ENCODE measurements at places on chromosomes 7 and 10.

- peak; percentile 69 for DNase-seq
Measured at GRCh38 chr7:42932811-42933591, 825 bp downstream of the MRPL32 start.

DNA sequence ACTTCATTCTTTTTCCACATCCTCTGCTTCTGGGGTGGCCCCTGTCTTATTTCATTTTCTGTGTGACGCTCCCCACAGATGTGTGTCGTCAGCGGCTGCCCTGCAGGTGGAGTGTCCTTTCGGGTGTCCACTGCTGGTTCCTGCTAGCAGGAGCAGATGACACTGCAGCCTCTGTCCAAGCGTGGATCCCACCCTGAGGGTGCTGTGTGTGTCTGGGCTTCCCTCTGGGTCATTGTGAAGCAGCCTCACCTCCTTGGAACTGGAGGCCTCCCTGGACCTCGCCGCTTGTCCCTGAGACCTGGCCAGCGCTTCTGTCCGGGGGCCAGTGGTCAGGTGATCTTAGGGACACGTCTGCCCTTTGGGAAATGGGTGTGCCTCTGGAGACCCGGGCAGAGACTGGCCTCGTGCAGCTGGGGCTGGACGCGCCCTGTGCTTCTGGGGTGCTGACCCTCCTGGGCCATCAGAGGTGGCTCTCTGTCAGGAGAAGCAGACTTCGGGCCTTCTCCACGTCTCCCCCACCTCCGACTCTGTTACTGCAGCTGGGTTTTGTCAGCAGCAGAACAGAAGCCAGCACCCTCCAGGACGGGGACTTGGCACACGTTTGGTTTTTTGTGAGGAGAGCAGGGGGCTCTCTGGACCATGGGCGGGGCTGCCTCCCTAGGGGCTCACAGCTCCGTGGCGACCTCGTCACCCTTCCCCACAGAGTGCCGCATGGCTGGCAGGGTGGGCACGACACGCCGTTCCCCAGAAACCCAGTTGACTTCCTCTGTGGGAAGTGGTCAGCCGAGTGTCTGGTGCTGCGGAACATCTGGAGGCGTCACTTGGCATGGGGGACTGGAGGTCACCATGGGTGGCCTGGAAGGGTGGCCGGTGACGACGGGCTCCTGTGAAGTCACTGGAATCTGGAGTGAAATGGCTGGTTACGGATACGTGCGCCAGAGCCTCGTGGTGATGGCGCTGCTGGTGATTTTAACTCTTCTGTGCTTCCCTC, 48.4 kb downstream of the INPP5A start:
- DNase-seq: no peak

GRCh38 chr7:157112706-157113105, 26.0 kb upstream of the UBE3C start:
- DNase-seq: no peak

GRCh38 chr7:104160375-104160774, 47.4 kb downstream of the ORC5 start:
- DNase-seq: peak; percentile 49

- DNase-seq: peak; percentile 46
Measured at GRCh38 chr10:110207805-110208613, 604 bp downstream of the MXI1 start.

- peak; percentile 75 for DNase-seq
Measured at GRCh38 chr7:155230169-155230593, 67.5 kb upstream of the INSIG1 start.

DNA sequence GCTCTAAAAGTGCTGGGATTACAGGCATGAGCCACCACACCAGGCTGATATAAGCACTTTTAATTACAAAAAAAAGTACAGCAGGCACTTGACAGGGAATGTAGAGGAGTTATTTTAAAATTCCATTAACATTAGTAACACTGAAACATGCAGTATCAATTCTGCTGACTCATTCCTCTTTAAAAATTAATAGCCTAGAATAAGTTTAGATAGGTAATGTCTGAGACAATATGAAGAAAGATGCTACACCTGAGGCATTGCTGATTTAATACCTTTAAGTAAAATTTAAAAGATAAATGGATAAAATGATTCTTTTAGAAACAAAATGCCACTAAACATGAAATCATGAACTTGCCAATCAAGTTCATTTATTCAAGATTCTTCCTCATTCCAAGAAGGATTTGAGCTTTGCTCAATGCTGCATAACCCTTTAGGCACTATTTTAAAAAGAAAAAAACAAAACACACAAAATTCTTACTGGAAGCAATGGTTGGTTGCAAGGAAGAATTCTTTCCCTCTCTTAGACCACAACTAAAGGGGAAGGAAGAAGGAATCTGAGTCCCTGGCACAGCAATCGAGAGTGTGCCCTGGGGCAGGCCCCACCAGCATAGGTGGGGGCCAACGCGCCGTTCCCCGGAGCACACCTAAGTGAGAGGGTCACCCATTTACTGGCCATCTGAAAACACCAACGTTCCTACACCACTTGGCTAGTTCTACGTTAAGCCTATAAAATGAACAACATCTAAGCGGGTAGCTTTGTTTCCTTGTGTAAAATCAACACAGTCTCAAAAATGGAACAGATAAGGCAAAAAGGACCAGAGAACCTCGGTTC, 26.6 kb downstream of the ESYT2 start:
- no peak for DNase-seq

DNA sequence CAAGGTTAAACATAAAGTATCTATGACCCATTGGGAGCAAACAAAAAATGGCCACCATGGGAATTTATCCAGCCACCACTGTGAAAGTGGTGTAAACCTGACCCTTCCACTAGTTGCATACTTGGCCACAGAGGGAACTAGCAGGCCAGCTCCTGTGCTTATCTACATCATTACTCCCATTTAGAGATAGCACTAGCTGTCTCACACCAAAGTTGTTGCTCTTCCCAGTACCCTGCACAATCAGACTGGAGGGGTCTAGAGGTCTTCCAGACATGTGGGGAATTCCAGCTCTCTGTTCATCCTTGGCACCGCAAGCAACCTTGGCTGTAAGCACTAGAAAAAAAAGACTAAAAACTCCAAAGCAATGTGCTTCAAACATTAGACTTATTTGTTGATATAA, 113.9 kb downstream of the IPMK start:
- DNase-seq: no peak

- no peak for DNase-seq
Measured at GRCh38 chr7:152902054-152902453, 142.5 kb downstream of the ACTR3B start.

DNA sequence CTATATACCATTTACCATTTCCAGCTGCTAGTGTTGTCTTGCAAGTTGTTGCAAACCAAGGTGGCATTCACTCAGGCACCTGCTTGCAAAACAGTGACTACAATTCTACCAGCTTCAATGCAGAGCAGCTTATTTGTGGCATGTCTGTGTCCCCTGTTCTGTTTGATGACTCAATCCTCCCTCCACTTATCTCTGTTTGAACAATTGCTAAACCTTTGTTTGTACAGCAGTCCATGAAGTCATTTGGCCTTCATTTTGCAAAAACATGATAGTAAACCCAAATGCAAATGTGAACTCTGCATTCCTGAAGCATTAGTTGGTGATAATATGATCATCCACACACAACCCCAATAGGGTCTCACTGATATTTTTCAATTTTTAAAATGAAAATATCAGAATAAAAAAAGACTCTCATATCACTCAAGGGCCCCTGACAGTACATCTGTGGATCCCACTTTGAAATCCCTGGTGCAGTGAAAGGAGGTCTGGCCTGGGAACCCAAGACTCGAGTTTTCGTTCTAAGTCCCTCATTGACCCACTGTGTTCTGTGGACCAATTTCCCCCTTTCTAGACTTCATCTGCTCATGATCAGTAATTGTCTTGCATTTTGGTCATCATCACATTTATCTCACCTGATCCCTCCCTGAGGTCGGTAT, 425.4 kb downstream of the RPS24 start:
- DNase-seq: peak; percentile 84

DNA sequence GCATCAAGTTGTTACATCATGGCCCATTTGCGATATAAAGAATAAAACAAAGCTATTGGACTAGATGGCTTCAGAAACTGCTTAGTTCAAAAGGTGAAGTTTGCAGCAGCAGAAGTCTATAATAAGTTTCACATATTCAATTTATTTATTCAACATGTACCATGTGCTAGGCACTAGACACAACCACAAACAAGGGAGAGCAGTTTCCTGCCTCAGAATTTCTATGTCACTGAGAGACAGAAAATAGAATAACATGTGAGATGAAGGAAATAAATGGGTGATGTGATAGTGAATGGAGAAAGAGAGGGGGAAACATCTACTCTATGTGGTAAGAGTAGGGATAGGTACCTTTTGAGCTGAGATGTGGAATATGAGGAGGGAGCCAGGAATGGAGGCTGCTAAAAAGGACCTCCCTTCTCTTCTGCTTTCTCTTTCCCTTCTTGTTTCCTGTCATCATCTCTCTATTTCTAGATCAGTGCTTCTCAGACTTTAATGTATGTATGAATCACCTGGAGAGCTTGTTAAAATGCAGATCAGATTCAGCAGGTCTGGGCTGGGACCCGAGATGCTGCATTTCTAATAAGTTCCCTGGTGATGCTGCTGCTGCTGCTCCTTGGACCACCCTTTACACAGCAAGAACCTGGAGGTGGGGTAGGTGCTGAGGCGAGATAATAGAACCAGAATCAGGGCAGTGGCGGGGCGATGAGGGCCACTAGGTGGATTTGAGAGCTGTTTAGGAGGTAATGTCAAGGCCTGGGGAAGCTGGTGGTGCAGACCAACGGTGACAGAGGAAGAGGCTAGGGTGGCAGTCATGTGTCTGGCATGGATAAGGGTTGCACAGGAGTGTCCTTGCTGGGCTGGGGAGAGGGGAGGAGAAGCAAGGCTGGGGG, 13.7 kb upstream of the INMT start:
- no peak for DNase-seq

- peak; percentile 87 for DNase-seq
Measured at GRCh38 chr10:580778-581177, 108.7 kb downstream of the DIP2C start.

DNA sequence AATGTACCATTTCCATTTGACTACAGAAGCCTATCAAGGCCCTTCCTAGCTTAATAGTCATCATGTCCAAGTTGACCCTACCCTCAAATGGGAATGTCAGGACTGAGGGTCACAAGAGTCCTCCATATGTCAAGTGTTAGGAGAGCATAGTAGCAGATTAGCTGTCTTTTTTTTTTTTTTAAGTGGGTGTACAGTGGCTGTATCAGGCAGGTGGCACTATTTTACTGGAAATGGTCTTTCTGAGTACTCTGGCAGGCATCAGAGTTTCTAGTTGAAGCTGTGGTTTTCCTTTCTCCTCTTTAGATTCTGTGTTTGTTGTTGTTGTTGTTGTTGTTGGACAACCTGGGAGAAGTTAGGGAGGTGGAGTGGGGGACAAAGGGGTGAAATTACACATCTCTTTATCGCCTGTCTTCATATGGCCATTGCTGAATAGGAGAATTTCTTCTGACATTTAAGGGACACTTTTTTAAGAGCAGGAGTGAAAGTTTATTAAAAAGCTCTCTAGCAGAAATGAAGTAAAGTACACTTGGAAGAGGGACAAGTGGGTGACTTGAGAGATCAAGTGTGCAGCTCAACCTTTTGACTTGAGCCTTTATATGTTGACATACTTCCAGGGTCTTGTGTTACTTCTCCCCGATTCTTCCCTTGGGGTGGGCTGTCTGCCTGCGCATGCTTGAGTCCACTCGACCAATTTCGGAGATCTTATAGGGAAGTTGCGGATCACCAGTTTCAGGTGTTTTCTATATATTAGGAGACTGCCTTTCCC, 104.1 kb upstream of the FOXP2 start:
- DNase-seq: no peak

DNA sequence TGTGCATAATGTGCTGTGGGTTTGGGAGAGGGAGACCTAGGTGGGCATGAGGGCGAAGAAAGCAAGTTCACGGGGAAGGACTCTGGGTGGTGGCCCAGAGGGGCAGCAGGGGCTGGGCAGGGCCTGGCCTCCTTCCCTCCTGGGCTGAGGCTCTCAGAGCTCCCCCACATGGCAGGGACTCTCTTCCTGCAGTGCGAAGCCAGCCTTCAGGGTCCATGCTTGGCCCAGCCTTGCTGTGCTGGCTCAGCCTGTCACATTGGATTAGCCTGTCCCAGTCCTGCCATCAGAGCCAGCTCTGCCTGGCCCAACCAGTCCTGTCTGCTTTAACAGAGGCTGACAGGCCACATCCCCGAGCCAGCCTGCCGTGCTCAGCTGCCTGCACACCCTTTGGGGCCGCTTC, 20.4 kb upstream of the ZNF488 start:
- no peak for DNase-seq

GRCh38 chr7:128810473-128810872, 18.7 kb downstream of the CCDC136 start:
- DNase-seq: no peak

DNA sequence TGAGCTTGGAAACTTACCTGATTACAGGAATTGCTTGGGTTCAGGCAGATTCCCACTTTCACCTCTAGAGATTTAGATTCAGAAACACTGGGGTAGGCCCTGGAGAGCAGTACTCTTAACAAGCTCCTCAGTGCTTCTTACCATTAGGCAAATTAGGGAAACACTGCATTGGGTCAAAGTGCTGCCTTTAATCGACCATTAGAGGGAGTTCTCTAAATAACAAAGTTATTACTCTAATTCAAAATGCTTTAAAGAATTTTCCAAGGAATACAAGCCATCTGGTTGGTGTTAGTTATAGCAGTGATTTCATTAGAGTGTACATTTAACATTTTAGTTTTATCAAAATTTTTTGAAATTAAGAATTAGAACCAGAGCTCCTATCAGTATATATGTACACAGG, 324.5 kb downstream of the GFRA1 start:
- peak; percentile 33 for DNase-seq

DNA sequence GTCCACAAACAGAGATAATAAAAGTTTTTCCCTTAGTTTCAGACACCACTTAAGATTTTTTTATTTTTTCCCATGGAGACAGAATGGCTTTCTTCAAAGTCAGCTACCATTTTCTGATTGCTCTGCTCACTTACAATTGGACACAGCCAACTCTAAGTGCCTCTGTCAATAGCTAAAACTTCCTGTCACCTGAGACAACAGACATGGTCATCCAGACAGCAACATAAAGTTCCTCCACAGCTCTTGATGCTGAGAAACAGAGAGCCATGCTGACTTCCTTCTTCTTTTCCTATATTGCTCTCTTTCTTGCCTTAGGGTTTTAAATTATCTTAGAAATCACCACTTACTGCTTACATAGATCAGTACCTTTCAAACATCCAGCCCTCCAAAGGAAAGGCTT, 12.0 kb downstream of the ZNF800 start:
- no peak for DNase-seq

- DNase-seq: no peak
Measured at GRCh38 chr10:97765201-97765600, 6.6 kb downstream of the SFRP5 start.

- peak; percentile 73 for DNase-seq
Measured at GRCh38 chr10:17062009-17062408, 67.6 kb downstream of the CUBN start.

Measured in cardiac muscle cell (in vitro differentiated cells and primary cell).